ENCODE measurements at places on chromosomes 13 and 19. TPM values are rescaled to one million over a fixed set of nuclear protein-coding genes. Genes with fewer than 3 reads are reported as not detected.

The SLC10A2 gene
- not detected for total RNA-seq

The COL5A3 gene
- 0.77 TPM for total RNA-seq

The IL12RB1 gene
- total RNA-seq, result under 0.01 TPM

The ZNF226 gene
- 30.7 TPM for total RNA-seq

The ZNF446 gene
- total RNA-seq, result 8.2 TPM

The NCR1 gene
- total RNA-seq, result not detected

The ZNF723 gene
- total RNA-seq, result not detected

The SHISA7 gene
- not detected for total RNA-seq

The MAP3K10 gene
- total RNA-seq, result 7.4 TPM

The GJA3 gene
- total RNA-seq, result 0.26 TPM

The RNF17 gene
- not detected for total RNA-seq

The FUT1 gene
- total RNA-seq, result under 0.01 TPM

The ZNF296 gene
- not detected for total RNA-seq

The IZUMO2 gene
- not detected for total RNA-seq

The SSC5D gene
- 19.3 TPM for total RNA-seq

The HSPB6 gene
- 47.8 TPM for total RNA-seq

Measured in fibroblast of lung (primary cell).